ENCODE measurements at places on chromosomes 16 and 17.

- DNase-seq, result peak; percentile 60
Observed at GRCh38 chr16:58755989-58756649, 22.0 kb upstream of the GOT2 start.

DNA sequence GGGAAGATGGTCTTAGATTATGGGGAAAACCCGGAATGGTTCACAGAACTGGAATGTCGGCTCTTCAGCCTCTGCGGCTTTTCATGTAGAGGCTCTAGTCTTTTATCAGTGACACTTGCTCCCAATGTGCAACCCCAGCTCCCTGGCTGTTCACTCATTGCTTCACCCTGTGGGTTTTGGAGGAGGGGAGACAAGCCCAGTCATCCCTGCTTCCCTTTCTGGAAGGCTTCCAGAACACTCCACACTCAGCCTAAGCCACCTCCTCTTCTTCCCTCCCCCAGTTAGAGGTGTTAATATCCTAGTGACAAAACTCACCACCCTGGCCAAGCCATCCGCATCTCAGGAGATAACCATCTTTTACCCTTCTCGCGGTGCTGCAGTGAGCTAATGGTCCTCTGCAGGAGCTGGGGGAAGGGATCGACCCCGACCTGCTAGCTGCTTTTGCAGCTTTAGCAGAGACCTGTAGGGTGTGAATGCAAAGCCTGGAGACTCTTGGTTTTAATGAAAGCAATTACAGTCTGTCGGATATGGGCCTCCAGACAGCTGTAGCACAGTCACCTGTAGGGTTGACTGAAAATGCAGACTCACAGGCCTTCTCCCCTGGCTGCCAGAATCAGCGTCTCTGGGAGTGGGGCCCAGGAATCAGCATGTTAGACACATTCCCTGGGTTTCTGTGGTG, 24.3 kb upstream of the LASP1NB start:
- no peak for DNase-seq

- no peak for DNase-seq
Observed at GRCh38 chr16:57600048-57600835, 28.2 kb upstream of the ADGRG1 start.

- no peak for DNase-seq
Observed at GRCh38 chr16:212999-213398, 16.2 kb downstream of the LUC7L start.

DNA sequence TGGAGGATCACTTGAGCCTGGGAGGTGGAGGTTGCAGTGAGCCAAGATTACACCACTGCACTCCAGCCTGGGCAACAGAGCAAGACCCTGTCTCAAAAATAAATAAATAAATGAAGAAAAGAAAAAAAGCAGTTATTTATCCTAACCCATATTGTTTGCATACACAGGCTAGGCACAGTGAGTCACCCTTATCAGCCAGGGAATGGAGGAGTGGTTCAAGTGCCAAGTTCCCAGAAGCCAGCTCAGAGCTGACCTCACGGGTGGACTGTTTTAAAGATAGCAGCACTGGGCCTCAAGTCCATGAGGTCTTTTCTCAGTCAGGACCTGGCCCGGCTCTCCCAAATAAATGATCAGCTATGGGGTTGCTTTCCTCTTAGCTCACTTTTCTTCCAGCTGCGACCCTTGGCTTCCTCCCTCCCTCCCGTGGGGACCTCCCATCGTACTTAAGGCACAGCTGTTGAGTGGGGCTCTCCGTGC, 22.6 kb upstream of the MGAT5B start:
- DNase-seq, result no peak
